NCI-H2171 treated with DMSO at 0.1 percent for 48 hours (cell line): ENCODE measurements at places on chromosomes 7 and 10.

DNA sequence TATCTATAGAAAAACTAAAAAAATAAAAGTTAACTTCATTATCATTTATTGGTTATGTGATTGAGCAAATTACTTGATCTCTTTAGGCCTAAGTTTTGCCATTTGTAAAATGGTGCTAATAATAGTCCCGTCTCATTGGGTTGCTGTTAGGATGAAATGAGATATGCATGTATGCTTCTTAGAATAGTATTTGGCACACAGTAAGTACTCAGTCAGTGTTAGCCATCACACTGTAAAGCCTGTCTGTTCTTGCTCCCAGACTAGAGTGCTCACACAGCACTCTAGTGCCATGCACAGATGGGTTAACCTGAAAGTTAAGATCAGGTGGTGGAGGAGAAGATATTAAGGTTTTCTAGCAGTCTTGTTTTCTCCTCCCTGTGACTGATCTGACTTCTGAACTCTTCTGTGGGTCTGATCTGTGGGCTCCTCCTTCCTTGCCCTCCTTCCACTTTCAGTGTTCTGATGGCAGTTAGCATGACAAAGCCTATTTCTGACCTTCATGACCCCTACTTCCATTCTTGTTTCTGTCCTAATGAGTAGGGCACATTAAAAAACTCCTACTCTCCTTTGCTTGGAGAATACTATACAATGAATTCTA is 167.5 kb downstream of the RNLS start:
- no peak for DNase-seq

DNA sequence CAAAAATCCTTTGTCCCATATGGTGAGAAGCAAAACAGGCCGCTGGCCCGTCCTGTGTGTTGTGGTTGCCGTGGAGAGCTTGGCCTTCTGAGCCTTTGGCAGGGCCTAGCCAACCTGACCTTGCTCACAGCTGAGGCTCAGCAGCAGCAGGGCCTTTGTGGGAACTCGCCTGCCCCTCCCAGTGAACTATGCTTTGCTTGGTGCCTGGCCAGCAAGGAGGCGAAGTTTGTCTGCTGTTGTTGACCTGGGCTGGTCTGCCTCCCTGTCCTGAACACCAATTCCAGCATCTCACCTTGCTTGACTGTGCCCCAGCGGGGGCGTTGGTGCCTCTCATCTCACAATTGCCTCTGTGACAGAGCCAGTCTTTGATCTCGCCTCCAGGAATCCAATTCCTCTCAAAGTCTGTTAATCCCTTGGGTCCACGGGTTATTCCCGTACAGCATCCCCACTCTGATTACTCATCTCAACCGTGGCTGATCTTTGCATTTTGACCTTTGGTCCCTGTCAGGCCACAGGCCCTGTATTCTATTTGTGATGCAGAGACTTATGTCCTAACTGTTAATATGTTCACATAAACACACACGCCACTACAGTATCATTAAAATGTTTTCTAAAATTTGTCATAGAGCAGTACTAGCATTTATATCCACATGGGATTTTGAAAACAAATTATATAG is 22.6 kb downstream of the EPDR1 start:
- peak; percentile 31 for DNase-seq

- no peak for DNase-seq
Measured at GRCh38 chr7:116325517-116325916, 115.2 kb downstream of the TES start.

GRCh38 chr10:11397077-11397965 is 214.1 kb downstream of the USP6NL start:
- no peak for DNase-seq

- peak; percentile 30 for DNase-seq
Measured at GRCh38 chr7:320297-320696, 30.3 kb downstream of the FOXL3 start.

- DNase-seq, result no peak
Measured at GRCh38 chr7:148630078-148630477, 39.5 kb downstream of the C7orf33 start.

- no peak for DNase-seq
Measured at GRCh38 chr7:40525764-40526163, 391.0 kb downstream of the SUGCT start.
